Esophagus muscularis mucosa (tissue), 4 donors: ENCODE measurements at places on chromosomes 12 and 14. TPM values are rescaled to one million over a fixed set of nuclear protein-coding genes. Genes with fewer than 3 reads are reported as not detected.

DNA sequence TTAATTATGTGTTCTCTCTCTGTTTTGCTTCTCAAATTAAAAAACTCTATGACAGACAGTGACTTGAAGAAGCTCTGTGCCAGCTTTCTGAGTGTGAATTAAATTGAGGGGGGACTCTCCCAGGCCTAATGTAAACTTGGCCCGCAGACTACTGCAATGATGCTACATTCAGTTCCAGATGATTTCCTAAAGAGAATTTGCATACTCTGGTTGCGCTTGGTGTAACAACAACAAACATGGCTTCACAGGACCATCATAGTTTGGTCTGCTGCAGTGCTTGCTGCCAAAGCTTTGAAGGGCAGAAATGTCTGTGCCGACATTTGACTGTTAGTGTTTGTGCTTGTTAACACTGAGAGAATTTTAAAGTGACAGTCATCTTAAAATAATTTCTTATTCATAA, 25.0 kb downstream of the CFAP54 start:
- DNase-seq = no peak

GRCh38 chr12:54419088-54419887, at the start of gene ITGA5:
TSS of gene ITGA5 (minus strand) at chr12:54419266. CDS start at chr12:54419198, 68 bp downstream.
- peak; percentile 96 for DNase-seq

DNA sequence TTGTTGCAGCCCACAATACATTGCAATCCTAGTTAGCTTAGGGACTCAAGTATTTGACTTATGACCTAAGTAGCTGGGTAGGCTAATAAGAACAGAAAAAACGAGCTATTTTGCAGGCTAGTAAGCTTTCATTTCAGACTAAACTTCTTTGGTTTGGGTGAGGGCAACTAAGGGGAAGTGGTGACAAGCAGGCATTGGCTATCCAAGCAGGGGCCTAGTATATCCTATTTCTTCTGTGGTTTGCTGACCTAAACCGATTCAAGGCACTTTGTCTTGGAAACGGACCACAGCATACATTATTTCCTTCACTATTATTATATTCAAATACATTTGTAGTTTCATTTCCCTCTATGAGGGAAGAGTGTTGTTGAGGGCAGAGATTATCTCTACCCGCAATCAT, 21.6 kb upstream of the SLC5A8 start:
- no peak for DNase-seq

- DNase-seq = no peak
These were observed 63.3 kb downstream of the RASSF3 start for GRCh38 chr12:64673490-64674169.

DNA sequence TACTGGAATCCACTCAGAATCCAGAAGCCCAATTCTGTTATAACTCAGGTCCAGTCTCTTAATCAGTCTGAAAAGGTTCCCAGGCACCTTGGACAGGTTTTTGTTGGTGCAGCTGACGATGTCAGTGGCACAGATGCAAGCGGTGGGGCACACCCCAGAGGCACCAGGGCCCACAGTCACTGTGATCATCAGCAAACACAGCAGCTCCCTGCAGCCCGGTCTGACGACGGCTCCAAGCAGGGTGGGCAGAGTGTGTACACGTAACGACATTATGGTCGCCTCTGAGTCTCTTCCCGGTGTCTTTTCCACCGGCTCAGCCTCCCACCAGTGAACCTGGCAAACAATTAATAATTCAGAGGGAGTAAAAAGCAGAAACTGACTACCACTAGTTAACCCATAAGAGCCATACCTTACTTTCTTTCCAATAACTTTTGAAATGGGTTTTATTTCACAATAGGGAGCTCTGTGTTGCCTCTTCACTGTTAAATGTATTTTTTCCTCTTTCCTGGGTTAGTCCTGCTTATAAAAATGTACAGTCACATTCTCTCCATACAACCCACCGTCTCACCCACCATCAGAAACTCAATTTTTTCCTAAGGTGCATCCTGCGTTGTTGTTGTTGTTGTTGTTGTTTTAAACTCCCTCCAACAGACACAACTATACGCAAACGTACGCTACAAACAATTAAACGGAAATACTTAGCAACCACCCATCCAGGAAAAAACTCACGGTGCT, 521 bp upstream of the PCED1B start:
- no peak for DNase-seq

DNA sequence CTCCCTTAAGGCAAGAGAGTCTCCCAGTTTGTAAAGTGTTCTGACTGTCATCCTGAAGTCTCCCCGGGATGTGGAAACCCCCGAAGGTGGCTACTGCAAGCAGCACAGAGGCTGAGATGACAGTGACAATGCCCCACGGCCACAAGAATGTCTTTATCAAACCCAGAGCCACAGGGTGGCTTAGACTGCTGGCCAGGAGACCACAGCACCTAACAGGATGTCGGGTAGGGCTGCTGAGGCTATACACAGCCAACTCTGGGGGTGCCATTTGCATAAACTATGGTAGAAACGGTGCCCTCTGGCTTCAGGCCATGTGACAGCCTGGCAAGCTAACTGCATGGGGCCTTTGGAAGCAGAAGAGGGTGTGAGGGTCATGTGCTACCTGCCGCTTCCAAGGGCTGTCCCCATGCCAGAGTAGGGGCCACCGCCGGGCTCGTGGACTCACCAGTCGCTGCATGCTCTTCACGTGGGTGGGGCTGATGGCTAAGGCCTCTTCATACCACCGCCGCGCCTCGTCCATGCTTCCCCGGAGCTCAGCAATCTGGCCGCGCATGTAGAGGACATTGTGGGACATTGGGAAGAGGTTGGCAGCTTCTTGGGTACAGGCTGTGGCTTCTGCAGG, 180.9 kb downstream of the CALM1 start:
- no peak for DNase-seq

DNA sequence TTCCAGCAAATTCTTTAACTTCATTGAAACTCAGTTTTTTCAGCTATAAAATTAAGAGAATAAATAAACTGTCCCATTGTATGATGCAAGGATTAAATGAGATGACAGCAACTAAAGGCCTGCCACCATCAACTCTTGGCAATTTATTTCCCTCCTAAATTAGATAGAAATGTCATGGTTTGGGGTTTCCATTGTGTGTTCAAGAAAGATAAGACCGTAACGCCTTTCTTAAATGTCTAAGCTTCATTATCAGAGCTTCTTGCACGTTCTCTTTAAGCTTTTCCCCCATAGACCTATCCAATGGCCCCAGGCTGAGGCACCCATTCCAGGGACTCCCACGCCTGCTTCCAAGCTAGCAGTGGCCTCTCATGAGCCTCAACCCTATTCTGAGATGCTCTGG, 281.9 kb downstream of the CACNA1C start:
- no peak for DNase-seq

GRCh38 chr14:87644689-87645088, 348.3 kb downstream of the GALC start:
- no peak for DNase-seq

- DNase-seq = no peak
These were observed 75.4 kb downstream of the BTG1 start for GRCh38 chr12:92070054-92070863.

- DNase-seq = no peak
These were observed 24.5 kb downstream of the ERG28 start for GRCh38 chr14:75636100-75636692.

GRCh38 chr14:22200977-22201605, 387.9 kb downstream of the DAD1 start:
- DNase-seq = no peak

DNA sequence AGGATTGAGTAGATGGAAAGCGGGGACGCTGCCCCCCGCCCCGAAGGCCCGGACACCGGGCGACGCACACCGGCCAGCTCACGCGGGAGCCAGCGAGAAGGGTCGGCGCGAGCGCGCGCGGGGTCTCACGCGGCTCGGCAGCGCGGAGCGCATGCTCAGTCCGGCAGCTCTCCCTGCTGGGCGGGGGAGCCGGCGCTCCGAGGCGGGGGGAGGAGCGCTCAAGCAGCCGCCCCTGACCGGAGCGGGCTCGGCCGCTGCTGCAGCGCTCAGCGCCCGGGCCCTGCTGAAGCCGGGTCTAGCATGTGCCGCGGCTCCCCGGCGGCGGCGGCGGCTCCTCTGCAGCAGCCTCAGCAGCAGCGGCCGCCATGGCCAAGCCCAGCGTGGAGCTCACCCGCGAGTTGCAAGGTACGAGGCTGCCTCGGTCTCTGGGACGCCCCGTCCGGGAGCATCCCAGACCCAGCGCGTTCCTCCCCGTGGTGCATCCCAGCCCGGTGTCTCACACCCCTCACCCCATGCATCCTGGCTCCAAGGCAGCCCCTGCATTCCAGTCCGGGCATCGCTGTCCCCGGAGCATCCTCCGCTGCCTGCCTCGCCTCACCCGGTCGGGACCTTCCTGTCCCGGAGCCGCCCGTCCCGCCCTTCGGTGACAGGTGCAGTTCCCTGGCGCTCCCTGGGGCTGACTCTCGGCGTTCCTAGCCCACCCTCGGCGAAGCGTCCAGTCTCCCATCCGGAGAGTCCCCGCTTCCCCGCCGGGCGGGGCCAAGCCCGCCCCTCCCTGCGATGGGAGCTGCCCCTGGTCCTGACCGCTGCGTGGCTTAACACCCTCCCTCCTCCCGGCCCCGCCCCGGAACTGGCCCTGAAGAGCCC, at the start of gene CARMIL3:
CARMIL3 (plus strand) TSS at position 221 of the 867 bp plus-strand sequence; CDS start at position 366, 145 bp downstream.
- DNase-seq = no peak

- no peak for DNase-seq
These were observed 208.8 kb upstream of the EEA1 start for GRCh38 chr12:93137656-93138612.

- no peak for DNase-seq
These were observed 835 bp downstream of the VEZT start for GRCh38 chr12:95218150-95219133.

Gene TAS2R9
- not detected for total RNA-seq

Gene DTD2
- 34.6 TPM for total RNA-seq

Gene TEX52
- total RNA-seq = not detected

Gene TAS2R19
- 3.5 TPM for total RNA-seq

Gene MRPL42
- total RNA-seq = 32.9 TPM

Gene DBX2
- not detected for total RNA-seq

Gene AP4S1
- 8.4 TPM for total RNA-seq

Gene KRT80
- total RNA-seq = 0.11 TPM

Gene MYH6
- 0.06 TPM for total RNA-seq

Gene HOXC12
- total RNA-seq = not detected

Gene EEA1
- 21.2 TPM for total RNA-seq

Gene RPS6KA5
- total RNA-seq = 40.6 TPM

Gene TMEM229B
- total RNA-seq = 2.9 TPM

Gene P2RX7
- total RNA-seq = 1.7 TPM
